ENCODE measurements at places on chromosomes 2 and 18.
A peak's percentile ranks its signal among the peaks of the same experiment; 100 is the strongest.

GRCh38 chr2:107932488-107932887 is 53.8 kb upstream of the SLC5A7 start:
- peak; percentile 49 for DNase-seq

- DNase-seq = no peak
Measured at GRCh38 chr2:200122683-200123082, 167.3 kb downstream of the MAIP1 start.

DNA sequence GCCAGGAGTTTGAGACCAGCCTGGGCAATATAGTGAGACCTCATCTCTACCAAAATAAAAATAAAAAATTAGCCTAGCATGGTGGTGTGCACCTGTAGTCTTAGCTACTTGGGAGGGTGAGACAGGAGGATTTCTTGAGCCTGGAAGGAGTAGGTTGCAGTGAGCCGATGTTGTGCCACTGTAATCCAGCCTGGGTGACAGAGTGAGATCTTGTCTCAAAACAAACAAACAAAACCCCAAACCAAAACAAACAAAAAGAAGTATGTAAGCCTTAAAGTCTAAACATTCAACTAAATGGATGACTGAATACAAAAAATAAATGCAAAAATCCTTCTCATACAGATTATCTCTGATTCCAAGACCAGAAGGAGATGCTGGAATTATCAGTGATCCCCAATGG is 58.6 kb downstream of the RAB31 start:
- no peak for DNase-seq

GRCh38 chr2:203404996-203405395 is 76.8 kb downstream of the ABI2 start:
- no peak for DNase-seq

DNA sequence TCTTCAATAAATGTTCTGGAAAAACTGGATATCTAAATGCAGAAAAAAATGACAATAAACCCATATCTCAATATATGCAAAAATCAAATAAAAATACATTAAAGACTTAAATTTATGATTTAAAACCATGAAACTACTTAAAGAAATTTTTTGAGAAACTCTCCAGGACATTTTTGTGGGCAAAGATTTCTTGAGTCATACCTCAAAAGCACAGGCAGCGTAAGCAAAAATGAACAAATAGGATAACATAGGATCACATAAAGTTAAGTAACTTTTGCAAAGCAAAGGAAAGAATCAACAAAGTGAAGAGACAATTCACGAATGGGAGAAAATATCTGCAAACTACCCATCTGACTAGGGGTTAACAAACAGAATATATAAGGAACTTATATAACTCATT is 1545.5 kb downstream of the SUCLG1 start:
- DNase-seq = no peak

- DNase-seq = no peak
Measured at GRCh38 chr2:196987649-196988364, 61.3 kb upstream of the PGAP1 start.

- DNase-seq = no peak
Measured at GRCh38 chr18:35059280-35059927, 18.2 kb downstream of the MAPRE2 start.

GRCh38 chr2:127256381-127256780 is 36.3 kb upstream of the CYP27C1 start:
- DNase-seq = no peak

GRCh38 chr2:12289120-12289802 is 427.5 kb upstream of the TRIB2 start:
- DNase-seq = no peak

- peak; percentile 65 for DNase-seq
Measured at GRCh38 chr18:63183378-63183777, 136.2 kb downstream of the BCL2 start.

GRCh38 chr2:12428786-12429185 is 287.9 kb upstream of the TRIB2 start:
- DNase-seq = no peak

- no peak for DNase-seq
Measured at GRCh38 chr2:224286923-224287322, 115.0 kb downstream of the FAM124B start.

DNA sequence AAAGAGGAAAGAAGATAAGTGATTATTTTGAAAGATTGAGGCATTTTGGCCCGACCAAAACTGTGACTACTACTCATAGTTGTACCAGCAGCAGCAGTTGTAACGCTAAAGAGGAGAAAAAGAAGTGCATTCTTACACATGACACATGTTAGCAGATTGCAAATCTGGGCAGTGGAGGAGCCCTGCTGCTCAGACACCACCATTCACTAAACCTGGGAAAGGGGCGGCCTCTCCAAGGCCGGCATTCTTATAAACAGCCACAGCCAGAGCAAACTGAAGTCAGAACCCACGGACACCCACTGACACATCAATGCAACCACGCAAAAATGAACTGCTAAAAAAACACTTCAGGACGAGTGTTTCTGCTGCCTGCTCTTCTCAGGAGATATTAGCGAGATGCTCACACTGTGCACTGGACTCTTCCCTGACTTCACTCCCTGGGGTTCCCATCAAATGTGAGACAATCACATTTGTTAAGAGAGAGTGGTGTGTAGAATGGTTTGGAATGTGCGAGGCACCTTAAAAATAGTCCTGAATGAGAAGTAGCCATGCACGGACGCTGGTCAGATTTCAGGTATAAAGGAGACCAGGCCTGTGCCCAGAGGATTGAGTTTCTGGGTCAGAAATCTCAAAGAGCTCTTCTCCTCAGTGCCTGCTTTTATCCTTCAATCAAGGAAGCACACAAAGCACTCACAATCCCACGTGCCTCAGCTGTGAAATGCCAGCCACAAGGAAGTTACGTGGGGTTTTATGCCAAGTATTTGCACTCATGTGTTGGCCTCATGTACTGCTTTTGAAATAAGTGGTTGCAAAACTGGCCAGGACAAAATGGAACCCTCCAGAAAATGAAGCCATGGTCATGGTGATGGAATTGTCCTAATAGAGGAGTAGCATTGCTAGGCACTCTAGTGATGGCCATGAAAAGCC is 83.4 kb downstream of the MTCL1 start:
- DNase-seq = no peak

- DNase-seq = no peak
Measured at GRCh38 chr2:160478660-160479059, 14.9 kb downstream of the RBMS1 start.

DNA sequence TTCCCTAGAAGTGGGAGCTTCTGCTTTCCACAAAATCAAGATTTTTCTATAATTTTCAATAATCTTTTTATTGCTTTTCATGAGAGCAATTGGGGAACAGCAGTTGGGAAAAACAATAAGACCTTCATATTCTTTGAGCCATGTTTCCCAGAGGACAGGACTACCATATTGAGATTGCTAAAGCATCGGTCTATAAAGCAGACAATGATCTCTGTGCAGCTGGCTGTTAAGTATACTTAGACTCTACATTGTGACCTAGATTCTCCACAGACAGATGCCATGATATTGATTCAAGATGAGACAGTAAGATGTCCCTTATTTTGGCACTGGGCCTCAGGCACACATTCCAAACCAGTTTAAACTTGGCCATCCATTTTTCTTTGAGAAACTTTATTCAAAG is 1178.7 kb downstream of the SUCLG1 start:
- no peak for DNase-seq

DNA sequence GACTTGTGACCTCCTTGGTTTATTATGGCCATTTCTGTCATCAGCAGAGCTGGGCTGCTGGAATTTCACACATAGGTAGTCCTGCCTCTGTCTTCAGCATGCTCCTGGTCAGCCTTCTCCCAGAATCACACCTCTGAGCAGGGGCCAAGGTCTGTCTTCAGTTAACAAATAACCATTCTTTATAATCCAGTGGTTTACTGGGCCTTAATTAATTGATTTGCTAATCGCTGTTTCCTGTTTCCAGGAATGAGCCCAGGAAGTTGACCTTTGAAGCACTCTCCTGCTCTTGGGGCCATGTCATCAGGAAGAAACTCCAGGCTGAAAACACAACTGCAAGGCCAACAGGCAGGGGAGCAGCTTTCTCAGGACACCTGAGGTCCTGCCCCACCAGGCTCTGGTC is 278.5 kb downstream of the SRBD1 start:
- DNase-seq = no peak

DNA sequence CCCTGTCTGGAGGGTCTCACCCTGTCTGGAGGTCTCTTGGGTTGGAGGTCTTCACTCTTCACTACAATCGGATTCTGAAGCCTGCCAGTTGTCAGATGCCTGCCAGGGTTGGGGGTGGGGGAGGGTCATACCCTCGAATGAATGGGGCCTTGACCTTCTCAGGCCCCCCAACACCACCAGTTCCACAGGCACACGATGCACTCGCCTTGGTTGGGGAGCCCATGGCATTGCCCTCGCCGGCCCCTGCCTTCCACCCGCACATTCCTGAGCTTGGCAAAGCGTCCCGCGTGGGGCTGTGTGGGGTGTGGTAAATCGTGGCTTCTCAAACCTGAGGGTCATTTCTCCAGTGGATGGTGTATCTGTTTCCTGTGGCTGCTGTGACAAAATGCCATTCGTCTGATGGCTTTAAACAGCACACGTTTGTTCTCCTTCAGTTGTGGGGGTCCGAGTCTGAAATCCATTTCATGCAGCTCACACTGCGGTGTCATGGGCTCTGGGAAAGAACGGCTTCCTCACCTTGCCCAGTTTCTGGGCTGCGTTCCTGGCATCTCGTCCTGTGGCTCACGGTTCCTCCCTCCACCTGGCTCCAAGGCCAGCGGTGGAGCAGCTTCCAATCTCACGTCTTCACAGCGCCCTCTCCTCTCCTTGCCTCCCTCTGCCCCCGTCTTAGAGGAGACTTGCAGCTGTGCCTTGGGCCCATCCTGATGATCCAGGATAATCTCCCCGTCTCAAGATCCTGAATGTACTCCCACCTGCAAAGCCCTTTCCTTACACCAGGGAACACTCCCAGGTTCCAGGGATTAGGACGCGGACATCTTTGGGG is 38.0 kb upstream of the HPCAL1 start:
- DNase-seq = peak; percentile 24

DNA sequence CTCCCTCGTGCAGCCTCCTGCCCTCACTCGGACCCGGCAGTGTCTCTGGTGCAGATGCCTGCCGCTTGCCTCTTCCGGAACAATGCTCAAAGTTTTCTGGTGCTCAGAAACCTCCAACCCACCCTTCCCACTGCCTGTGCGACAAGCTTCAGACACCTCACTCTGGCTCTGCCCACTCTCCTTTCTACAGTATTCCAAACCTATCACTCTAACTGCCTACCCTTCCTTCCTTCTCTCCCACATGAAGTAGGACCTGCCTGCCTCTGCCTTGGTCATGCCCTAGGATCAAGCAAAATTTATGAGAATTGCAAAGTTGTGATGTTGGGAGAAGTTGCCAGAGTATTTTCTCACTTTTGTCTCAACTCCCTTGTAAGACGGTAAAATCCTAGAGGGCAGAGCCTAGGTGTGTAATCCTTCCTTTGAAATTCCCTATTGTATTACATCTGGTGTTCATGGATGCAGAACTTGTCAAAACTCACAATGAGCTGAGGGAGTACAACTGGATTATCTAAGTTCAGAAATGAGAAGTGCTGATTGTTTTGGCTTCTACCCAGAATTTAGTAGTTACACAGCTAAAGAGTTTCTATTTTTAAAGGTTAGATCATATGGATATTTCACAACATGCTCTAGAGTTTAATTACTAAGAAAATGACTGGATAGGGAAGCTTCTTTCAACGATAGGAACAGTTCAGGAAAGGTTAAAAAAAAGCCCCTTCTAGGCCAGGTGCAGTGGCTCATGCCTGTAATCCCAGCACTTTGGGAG is 7.2 kb downstream of the NPC1 start:
- DNase-seq = peak; percentile 23

GRCh38 chr2:17272652-17273525 is 245.4 kb downstream of the RAD51AP2 start:
- DNase-seq = no peak

DNA sequence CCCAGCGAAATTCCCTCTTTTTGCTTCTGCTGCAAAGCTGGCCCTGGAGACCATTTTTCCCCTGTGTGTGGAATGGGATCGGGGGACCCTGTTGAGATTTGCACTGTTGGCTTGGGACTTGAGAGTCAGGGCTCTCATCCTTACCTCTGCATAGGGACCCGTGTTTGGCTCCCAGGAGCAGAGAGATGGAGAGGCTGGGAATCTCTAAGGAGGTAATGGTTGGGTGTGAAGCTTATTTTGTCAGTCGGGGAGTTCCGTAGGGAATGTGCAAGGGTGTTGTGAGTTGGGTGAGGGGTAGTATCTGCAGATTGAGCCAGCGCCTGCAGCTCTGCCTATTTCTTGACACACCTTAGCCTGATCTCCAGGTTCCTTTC is 4.5 kb downstream of the GATA6 start:
- DNase-seq = no peak

- no peak for DNase-seq
Measured at GRCh38 chr2:186209532-186209931, 276.5 kb upstream of the ZC3H15 start.

- DNase-seq = no peak
Measured at GRCh38 chr2:240013343-240013742, 11.8 kb downstream of the NDUFA10 start.

GRCh38 chr2:235049069-235049468 is 97.3 kb downstream of the SH3BP4 start:
- DNase-seq = no peak

DNA sequence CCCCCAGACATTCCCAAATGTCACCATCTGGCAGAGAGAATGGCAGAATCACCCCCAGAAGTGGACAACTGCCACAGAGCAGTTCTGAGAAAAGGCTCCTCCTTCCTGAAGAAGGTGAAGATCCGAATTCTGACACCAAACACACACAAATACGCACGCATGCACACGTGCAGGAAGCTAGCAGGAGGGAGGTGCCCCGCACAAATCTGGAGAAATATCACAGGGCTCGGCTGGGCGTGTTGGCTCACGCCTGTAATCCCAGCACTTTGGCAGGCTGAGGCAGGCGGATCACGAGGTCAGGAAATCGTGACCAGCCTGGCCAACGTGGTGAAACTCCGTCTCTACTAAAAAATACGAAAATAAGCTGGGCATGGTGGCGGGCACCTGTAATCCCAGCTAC is 38.5 kb upstream of the ATG16L1 start:
- DNase-seq = no peak

DNA sequence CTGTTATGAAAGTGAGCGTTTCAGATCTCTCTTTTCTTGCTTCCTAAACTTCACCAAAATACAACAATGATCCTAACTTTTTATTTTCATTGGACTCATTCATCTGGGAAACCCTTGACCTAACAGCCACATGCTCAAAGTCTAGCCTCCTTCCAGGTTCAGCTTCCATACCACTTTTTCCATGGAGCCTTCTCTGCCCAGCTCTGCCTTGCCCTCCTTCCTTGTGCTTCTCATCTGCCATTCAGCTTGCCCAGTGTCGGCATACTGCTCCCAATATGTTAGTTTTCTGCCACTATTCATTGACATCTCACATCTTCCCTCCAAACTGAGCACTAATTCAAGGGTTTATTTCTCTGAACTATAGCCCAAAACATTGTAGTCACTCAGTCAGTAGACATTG is 214.7 kb downstream of the RAD51AP2 start:
- no peak for DNase-seq

GRCh38 chr2:50401772-50402653 is 629.9 kb downstream of the NRXN1 start:
- peak; percentile 42 for DNase-seq

DNA sequence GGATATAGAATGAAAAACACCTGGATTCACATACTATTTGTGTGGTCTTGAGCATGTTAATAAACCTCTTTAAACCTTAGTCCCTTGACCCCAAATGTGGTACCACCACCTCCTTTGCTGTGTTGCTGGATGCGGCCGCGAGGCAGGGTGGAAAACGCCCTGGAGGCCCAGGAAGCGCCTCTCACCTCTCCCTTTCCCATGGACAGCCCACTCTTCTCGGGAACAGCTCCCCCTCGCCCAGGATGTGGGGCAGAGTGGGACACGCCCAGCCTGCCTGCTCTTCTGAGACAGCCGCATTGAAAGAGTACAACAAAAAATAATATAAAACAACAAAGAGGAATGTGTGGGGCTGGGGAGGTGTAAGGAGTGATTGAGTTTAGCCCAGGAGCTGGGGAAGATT is 549.0 kb upstream of the ID2 start:
- no peak for DNase-seq

Data from left lung (tissue), 14 donors.